NCI-H2029 (cell line): ENCODE measurements at places on chromosomes 5 and 9.
A peak's percentile ranks its signal among the peaks of the same experiment; 100 is the strongest.

DNA sequence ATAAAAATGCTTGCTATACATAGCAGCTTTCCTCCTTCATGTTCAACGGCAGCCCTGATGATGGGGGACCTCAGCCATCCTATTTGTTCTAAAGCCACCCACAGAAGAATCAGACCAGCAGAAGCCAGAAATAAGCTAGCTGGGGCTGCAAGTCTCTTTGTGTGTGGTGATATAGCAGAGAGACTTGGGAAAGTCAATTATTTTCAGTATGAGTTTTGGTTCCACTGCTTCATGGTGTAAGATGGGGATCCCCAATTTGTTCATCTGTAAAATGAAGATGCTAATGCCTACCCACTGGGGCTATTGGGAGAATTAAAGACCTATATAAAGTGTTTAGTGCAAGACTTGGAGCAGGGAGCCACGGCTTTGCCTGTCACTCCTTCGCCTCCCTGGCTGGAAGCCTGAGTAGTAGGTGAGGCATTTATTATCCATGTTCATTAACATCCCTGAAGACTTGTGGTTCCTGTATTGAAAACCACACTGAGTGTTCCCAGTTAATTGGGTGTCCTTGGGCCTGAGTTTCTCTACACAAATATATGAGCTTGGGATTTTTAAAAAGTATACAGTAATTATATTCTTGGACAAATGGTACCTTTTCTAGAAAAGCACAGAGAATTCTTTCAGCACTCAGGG, 210.1 kb upstream of the SLC24A2 start:
- no peak for DNase-seq

GRCh38 chr9:35163413-35163812, 1.6 kb downstream of the UNC13B start:
- DNase-seq, result no peak

DNA sequence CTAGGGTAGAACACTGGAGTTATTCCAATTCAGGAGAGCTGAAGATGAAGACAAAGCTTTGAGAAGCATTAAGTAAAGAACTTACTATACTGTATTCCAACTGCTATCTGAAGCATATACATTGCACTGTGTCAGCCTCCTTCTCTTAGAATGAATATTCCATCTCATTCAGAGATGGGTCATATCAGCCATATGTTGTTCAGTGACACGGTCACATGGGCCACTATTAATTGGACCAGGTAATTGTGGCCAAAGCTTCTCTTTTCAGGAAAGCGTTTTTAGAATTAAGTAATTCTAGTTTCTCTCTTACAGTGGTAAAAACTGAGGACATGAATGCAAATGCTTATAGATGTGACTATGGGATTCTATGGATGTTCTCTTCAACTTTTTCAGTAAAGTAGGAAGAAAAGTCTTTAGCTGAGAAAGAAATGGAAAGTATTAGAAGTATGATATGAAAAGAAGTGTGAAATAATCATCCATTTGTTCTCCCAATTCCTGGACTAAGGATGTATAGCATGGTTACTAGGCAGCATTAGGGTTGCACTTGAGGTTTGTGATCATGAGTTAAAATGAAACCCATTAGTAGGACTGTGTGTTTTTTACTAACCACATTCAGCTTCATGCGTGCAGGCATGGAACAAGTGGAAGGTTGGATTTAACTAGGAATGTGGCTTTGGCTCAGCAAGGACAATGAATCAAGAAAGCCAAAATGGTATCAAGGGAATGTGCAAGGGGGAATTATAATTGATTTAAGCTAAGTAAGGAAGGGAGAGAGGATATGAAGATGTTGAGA, 40.9 kb downstream of the CETN3 start:
- no peak for DNase-seq

- DNase-seq, result no peak
These were observed 13.8 kb downstream of the CYFIP2 start for GRCh38 chr5:157279605-157280239.

DNA sequence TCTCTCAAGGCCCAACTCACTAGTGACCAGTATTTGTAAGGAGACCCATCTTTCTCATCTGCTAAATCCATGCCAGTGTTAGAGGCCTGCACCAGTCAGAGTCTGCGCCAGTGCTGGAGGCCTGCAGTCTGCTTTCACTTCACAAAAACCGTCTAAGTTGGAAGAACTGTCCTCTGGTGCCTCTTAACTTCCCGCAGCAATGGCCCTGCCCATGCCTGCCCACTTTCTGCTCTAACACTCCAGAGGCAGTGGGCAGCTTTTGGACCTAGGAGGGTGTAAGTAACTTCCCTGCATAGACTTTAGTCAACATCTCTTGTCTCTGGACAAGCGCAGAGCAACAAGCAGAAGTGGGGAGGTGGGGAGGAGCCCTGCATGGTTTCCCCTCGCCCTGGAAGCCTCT, 152.9 kb downstream of the AUH start:
- DNase-seq, result no peak

DNA sequence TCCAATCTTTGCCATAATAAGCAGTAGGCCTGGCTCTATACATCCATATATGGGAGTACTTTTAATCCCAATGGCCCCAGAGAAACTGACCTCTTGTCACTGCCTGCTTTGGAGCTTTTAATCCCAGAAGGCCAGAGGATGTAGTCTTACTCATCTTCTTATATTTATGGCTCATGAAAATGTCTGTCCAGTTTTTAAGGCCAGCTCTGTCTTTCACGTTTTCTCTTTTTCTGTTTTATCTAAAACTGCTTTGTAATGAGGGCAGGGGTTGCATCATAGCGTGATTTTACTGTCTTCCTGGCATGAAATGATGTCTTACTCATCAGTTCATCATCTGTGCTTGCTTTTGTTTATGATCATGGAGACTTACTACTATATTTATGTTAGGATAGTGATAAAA, 1094.9 kb downstream of the MAT2B start:
- DNase-seq, result no peak

- peak; percentile 11 for DNase-seq
These were observed 57.2 kb downstream of the COL5A1 start for GRCh38 chr9:134698587-134699342.

DNA sequence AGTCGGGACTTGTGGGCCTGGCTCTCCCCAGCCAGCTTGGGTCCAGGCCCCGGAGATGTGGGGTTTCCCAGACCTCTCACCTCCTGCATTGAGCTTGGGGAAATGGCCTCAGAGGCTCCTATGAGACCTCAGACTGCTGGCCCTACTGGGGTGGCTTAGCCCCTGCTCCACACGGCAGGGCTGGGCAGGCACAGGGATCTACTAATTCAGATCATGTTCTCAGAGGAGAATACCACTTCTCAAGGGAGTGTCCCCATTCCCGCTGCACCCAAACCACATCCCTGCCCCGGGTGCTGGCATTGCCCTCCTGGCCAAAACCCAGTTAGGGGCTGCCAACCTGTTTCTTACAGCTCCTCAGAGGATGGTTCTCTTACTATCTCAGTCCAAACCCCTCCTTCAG, 82.1 kb upstream of the LMX1B start:
- DNase-seq, result no peak

DNA sequence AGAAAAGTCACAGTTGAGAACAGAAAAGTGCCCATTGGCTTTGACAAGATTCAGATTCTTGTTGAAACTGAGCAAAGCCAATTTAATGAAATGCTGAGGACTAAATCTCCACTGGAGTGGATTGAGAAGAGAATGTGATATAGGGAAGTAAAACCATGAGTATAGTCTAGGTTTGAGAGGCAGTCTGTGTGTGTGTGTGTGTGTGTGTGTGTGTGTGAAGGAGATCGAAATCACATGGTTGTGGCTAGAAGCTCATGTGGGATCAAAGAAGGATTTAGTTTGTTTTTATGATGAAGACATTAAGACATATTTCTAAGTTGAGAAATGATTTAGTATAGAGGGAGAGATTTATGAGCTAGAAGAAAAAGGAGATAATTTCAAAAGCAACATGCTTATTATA, 275.7 kb upstream of the DAB2 start:
- DNase-seq, result no peak

DNA sequence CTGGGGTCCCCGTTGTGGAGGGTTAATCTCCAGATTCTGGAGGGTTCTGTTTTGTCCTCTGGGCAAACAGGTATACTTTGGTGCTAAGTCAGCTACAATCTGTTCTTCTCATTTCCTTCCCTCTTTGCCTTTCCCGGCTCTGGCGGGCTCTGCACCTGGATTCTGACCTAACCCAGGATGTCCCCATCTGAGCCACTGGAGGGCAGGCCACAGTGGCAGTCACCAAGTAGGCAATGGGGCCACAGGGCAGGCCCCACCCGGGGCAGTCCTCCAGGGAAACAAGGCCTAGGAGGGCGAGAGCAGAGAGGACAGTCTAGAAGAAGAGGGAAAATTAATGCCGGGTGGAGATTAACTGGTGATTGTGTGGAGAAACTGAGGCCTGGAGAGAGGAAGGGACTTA, 40.4 kb upstream of the HRH2 start:
- DNase-seq, result no peak

DNA sequence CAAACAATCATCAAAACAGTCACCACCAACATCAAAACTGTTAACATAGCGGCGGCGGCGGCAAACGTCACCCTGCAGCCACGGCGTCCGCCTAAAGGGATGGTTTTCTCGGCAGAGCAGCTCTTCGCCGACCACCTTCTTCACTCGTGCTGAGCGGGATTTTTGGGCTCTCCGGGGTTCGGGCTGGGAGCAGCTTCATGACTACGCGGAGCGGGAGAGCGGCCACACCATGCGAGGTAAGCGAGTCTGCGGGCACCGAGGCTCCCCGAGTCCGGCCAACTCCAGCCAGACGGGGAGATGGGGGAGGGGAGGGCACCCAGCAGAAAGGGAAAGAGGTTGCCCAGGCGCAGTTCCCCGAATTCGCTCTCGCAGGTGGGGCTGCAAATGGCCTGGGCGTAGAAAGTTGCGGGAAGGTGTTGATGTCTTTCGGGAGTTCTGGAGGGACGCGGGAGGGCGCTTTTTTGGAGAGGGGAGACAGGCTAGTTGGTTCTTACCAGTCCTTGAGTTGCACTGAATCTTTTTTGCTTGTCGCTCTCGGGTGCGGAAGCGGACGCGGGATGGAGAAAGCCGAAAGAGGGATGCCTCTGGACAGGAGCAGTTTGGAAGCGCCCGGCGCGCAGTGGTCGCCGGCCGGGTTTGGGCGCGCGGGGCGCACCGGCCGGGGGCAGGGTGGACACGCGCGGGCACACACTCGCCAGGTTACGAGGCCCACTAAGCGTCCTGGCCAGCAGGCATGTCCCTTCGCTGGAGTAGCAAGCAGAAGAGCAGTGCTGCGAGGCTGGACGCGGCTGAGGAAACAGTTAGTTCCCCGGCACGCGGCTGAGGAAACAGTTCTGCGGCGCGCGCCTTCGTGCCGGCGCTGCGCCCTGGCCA, 849 bp downstream of the RORB start:
- peak; percentile 3 for DNase-seq

DNA sequence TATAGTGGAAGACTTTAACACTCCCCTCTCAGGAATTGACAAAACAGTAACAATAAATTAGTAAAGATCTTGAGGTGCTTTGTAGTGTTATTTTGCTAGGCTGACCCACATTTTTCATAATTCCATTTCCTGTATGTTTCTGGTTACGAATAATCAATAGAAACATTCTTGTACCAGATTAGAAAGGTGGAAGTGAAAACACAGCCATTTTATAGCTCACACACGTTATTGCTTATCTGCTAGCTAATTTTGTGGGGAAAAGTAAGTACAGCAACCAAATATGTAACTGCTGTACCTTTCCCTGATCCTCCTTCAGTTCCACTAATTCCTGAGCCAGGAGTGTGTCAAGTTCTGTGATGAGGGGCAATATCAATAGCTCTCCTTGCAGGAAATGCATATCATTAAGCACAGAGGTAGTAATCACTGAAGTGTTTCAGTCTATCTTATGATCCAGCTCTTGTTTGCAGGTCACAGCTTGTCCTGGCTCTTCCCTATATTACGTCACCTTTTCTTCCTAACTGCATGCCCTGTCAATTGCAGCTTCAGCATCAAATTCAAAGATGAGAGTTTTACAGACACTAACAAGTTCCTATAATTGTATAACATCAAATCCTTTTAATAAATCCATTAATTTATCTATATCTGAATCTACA, 59.4 kb downstream of the MINAR2 start:
- DNase-seq, result no peak

DNA sequence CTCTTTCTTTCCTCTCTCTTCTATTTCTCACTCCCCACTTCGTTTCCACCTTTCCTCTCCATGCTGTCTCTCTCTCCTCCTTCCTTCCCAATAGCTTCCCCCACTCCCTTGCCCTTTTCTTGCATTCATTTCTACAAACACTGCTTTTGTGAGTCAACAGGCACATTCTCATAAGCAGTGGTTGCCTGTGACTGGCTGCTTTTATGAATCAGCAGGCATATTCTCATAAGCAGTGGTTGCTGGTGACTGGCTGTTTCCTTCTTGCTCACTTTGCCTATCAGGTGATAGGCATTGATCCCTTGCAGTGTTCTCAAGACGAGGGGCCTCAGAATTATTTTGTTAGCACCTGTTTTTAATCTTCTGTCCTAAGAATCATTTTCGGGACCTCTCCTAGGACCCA, 116.1 kb upstream of the ACTBL2 start:
- DNase-seq, result no peak

GRCh38 chr9:110908894-110909293, 129.4 kb downstream of the LPAR1 start:
- no peak for DNase-seq

- no peak for DNase-seq
These were observed 198.7 kb downstream of the CHSY3 start for GRCh38 chr5:130102960-130103359.

DNA sequence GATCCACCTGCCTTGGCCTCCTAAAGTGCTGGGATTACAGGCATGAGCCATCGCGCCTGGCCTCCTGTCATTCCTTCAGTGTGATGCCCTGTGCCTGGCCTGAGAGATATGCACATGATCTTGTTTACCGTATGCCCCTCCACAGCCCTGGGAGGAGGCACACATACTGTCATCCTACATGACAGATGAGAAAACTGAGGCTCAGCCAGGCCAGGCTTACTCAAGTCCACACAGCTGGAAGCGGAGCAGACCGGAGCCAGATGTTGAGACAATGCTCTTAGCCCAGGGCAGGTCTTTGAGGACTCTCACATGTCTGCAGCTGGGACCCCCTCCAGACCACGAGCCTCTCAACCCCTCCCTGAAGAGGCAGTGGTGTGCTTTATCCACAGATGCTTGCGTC, 38.7 kb upstream of the SH3PXD2B start:
- DNase-seq, result no peak

DNA sequence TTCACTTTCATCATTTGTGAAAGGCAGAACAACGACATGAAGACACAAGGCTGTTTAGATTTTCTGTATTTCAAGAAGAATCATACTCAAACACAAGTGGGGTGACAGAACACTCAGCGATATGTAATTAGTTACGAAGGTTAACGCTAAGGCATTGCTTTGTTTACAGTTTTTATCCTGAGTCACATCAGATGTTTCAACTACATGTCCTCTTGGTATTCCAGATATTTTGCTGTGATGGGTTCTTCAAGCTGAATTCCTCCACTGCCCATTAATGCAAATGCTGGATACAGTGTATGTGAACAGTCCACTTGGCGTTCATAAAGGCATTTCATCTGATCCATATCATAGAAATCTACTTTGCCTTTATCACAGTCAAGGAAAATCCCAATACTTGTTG, 43.4 kb downstream of the TRIM36 start:
- no peak for DNase-seq
